ENCODE measurements at places on chromosomes 1 and 21.

GRCh38 chr1:160646711-160647328 lies at the start of gene SLAMF1:
Gene SLAMF1, minus strand, starts transcription at chr1:160647044. Its CDS starts 99 bp downstream, at chr1:160646945.
- no peak for DNase-seq

- no peak for DNase-seq
These were observed 97.6 kb downstream of the ATP1A1 start for GRCh38 chr1:116470671-116471070.

- DNase-seq = no peak
These were observed 43.0 kb upstream of the ADAMTS1 start for GRCh38 chr21:26888256-26888655.

DNA sequence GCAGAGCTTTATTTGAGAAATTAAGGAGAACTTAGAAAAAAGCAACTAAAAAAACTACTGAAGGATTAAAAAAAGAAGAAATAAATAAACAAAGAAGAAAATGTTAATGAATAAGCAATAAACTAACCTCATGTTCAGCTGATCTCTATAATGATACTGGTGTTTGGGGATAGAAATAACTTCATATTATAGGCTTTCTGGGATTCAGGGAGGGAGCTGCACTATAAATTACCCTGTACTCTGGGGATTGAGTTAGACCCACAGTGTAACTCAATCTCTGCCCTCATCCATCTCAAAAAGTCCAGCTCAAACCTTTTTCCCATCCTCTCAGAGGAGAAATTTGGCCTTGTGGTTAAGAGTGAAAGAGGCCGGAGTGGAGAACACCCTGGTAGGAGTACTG lies 33.8 kb upstream of the CCN1 start:
- no peak for DNase-seq

DNA sequence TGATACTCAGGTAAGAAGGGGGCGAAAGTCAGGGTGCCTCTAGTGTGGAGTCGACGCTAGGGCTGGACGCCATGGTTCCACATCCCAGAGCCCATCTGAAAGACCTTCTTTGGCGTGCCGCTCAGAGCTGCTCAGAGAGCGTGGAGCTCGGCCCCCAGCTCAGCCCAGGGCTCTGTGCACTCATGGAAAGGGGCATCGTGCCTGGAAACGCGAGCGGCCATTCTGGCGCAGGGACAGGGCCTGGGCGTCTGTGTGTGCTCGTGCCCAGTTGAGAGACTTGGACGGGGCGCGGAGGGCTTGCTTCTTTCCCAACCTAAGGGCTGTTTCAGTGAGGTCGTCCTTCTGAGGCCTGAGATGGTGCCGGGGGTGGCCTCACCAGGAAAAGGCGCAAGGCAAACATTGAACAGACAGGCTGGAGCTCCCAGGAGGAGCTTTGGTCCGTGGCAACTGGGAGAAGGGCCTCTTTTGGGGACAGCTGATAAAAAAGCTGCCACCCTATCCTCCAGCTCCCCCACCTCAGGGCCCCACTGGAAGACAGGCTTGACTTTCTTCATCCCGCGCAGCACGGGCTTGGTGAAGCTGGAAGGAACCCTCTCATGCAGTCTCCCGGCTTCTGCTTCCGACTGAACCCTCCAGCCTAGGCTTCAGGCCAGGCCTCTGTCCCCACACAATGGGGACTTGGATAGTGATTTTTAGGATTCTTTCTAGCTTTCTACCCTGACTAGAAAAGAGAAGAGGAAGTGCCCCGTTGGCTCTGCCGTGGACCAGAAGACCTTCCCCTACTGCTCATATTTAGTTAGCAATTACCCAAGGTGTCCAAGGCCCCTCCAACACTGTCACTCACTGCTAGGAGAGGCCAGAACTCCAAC lies 77.1 kb downstream of the CD58 start:
- no peak for DNase-seq

GRCh38 chr1:211082824-211083223 lies 51.1 kb downstream of the KCNH1 start:
- DNase-seq = no peak

- no peak for DNase-seq
These were observed 610.9 kb downstream of the ADGRL2 start for GRCh38 chr1:82411605-82412004.

DNA sequence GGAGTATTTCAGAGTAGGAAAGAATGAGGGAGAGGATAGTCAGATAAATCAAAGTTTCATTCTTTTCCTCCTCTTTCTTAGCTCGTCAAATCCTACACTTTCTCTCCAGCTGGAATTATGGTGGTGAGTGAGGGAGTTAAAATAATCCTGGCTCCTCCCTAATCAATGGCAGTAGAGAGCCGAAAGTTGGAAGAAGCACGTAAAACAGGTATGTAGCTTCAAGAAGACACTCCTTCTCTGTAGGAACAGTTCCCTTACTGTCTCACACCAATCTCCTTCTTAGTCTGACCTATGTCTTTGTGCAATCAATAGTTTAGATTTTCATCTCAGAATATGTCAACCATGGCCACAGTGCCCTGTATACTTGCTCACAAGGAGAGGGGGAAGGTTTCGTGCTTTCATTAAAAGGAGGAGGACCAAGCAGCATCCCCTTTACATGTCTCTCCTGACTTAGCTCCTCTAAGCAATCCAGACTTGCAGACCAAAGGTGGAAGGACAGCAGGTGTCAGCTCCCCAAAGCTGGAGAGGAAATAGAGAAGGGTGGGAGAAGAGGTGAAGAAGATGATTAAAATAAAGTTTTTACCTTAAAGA lies 878 bp downstream of the MINDY1 start:
- no peak for DNase-seq

DNA sequence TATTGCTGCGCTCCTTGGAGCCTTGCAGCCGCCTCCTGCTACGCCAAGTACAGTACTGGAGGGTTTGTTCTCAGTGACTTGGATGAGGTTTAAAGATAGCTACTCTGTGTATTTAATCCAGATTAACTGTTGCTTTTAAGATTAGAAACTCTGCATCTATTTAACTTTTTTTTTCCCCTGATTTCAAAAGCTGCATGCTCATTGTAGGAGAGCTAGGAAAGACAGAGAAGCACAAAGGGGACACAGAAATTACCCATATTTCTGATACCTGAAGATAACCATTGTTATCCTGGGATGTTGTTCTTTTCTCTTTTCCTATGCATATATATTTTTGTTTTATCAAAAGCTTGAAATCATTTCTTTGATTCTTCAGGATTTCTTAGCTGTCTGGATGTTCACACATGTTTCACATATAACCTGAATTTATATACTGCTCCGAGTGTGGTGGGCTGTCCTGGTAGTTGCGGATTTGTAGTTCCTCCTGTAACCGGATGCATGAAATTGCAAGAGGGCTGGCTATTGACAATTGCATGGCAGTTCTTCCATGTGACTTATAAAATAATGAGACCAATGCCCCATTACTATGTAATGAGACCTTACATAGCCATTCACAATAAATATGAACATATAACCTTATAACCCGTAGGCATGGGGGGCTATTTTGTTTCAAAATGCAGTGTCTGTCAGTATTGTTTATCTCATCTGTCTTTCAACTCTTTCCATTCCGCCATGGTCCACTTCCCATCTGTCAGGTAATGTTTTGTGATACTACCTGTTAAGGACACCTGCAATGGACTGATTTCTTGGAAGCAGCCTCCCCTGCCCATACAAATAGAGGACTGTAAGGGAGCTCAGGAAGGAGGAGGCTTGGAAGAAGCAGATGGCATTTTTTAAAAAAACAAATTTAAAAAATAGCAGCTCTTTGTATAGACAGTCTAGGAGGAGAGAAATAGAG lies 1.4 kb downstream of the RAVER2 start:
- no peak for DNase-seq

GRCh38 chr1:230230948-230231773 lies 164.1 kb downstream of the GALNT2 start:
- DNase-seq = no peak

- DNase-seq = no peak
These were observed 13.7 kb upstream of the RPL5 start for GRCh38 chr1:92817986-92818764.

DNA sequence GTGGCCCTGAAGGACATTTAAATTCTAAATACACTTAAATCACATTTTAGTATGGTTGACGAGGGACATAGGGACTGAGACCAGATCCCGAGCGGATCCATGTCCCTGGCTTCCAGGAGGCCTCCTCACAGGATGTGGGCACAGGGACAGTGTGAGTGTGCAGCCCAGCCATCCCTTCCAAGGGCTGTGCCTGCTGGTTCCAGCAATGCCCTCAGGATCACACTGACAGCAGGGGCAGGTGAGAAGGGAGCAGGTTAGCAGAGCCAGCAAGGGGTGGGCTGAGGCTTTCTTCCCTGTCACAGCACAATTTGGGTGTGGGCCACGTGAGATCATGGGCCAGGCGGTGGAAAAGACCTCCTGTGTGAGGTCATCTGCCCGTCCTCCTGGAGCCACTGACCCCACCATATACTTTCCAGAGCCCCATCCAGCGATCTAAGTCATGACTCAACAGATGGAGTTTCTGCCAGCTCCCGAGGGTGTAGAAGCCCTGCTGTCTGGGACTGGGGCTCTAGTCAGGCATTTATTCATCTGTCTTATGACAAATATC lies 37.0 kb upstream of the PRSS38 start:
- DNase-seq = no peak

DNA sequence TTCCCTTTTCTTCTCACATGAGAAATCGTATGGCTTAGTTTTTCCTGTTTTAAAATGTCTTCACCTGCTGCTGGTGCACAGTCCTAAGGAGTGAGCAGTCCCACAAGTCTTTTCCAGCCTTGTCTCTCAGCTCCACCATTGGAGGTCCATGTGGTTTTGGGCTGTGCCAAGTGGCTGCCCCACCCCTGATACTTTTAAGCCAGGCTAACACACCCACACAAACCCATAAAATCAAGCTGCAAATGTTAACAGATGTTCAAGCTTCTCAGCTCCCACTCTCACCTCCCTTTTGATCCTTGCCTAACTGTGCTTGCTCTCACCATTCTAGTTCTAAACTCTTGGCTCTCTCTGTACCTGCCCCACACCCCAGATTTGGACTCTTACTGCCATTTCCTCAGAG lies 74.5 kb upstream of the COL24A1 start:
- no peak for DNase-seq

GRCh38 chr21:36288651-36289243 lies 31.2 kb upstream of the MORC3 start:
- no peak for DNase-seq

DNA sequence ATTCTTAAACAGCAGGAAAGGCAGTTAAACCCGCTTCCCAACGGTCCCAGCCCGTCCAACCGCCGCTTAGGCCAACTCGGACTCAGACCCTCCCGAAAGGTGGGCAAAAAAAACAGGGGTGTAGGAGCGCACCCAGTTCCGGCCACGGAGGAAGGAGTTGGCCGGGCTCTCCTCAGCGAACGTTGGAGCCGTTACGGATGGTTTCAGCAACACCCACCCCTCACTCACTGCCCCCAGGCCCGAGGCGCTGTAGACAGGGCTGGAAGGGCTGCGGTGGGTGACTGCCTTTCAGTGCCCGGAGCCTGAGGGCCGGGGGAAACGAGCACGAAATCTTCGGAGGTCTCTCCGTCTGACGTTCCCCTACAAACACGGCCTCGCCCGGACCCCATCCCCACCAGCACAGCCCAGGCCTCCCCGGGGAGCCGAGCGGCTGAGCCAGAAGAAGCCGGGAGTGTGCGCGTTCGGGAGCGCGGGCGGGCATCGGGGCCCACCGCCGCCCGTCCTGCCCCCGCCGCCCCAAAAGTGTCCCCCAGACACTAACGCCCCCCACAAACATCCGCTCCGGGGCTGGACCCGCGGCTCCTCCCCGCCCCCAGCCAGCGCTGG lies 1.3 kb downstream of the KDM5B start:
- DNase-seq = no peak

DNA sequence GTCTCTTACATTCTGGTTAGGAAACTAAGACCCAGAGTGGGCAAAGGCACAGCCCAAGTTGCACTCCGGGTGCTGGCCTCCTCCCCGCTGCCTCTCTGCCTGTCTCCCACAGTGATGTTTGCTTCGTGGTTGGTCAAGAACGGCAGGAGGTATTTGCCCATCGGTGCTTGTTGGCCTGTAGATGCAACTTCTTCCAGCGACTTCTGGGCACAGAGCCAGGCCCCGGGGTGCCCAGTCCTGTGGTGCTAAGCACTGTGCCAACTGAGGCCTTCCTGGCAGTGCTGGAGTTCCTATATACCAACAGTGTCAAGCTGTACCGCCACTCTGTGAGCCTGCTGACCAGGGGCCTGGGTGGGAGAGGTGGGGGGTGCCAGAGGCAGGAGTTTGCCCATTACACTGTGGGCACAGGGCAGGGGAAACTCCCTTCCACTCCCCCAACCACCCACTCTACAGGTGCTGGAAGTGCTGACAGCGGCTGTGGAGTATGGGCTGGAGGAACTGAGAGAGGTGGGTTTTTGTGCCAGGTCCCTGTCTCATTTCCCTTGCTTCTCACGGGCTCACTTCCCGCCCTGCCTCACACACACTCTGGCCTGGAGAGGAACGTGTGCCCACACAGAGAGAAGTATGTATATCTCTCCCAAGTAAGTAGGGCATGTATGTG lies 1.9 kb downstream of the BTBD19 start:
- DNase-seq = no peak

- no peak for DNase-seq
These were observed 25.7 kb downstream of the COA6 start for GRCh38 chr1:234398849-234399381.

GRCh38 chr1:110148961-110149360 lies 1.3 kb upstream of the SLC6A17 start:
- no peak for DNase-seq

DNA sequence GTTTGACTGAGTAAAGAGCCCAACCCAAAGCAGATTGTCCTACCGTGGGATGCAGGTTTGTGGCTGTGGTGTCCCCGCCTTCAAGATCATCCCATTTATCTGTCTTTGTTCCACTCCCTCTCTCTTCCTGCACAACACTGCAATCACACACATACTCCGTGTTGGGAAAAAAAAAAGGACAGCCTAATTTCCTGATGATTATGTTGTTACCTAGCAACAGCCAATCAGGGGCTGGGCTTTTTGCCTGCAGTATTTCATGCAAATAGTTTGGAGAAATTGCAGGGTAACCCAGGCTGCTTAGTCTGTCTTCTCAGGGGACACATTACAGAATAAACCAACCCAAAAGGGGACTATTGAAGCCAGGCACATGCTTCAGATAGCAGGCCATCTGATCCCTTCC lies 38.3 kb downstream of the PHC2 start:
- DNase-seq = no peak

DNA sequence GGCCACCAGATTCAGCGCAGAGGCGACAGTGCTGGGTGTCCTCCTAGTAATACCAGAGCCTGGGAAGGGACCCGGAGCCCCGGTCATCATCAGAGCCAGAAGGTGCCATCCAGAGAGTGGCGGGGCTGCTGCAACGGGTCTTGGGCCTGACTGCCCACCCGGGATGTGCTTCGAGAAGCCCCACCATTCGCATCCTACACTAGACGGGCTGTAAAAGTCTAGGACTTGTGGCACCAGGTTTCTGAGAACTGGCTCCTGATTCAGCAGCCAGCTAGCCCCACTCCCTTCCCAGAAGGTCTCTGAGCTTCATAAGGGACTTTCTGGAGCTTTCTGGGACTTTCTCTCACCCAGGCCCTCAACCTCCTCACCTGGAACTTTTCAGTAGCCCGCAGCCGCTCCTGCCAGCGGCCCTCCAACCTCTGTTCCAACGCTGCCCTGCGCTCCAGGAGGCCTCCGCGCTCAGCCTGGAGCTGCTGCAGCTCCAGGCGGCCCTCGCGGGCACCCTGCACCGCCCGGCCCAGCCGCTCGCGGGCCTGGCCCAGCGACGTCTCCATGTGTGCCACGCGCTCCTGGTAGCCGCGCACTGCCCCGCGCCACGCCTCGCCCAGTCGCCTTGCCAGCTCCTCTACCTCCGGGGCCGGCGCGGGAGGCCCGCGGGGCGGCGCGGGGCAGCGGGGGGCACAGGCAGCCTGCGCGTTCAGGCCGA lies 940 bp downstream of the NES start:
- DNase-seq = no peak

All from stimulated activated CD8-positive, alpha-beta memory T cell treated with anti-CD3 and anti-CD28 coated beads, Interleukin-15, amount 100 ng/mL, for 1 hour (primary cell).